Activated naive CD4-positive, alpha-beta T cell treated with anti-CD3 and anti-CD28 coated beads, Interleukin-2, amount 50 U/mL, for 72 hours (primary cell): ENCODE measurements at places on chromosomes 4 and X. TPM values are rescaled to one million over a fixed set of nuclear protein-coding genes. Genes with fewer than 3 reads are reported as not detected.

Gene TMPRSS11D
- not detected for total RNA-seq

Gene IQCM
- not detected for total RNA-seq

Gene FATE1
- total RNA-seq = not detected

Gene PAGE2B
- total RNA-seq = 1.3 TPM

Gene AMOT
- 2.3 TPM for total RNA-seq

Gene MRFAP1L1
- 23.1 TPM for total RNA-seq

Gene ERVMER34-1
- 0.19 TPM for total RNA-seq

Gene CLDN2
- not detected for total RNA-seq

Gene SPANXB1
- total RNA-seq = not detected

Gene ATP8A1
- 36.6 TPM for total RNA-seq

Gene LRP2BP
- total RNA-seq = 1.7 TPM

Gene AADAT
- not detected for total RNA-seq

Gene PTTG2
- 0.59 TPM for total RNA-seq
